ENCODE measurements at places on chromosomes 6 and 20.

GRCh38 chr6:168333039-168333438 is 13.5 kb upstream of the DACT2 start:
- no peak for DNase-seq

DNA sequence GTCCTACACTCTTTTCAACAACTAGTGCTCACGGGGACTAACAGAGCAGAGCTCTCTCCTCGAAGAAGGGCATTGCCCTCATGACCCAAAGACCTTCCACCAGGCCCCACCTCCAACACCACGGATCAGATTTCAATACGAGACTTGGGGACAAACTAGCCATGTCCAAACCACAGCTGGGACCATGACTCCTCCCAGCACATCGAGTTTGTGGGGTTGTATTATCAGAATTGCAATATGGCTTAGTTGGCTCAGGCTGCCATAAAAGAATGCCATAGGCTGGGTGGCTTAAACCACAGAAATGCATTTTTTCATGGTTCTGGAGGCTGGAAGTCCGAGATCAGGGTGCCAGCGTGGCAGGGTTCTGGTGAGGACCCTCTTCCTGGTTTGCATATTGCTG is 189.7 kb upstream of the PMEPA1 start:
- no peak for DNase-seq

- DNase-seq, result no peak
Observed at GRCh38 chr6:52663936-52664185, 7.1 kb upstream of the TMEM14A start.

DNA sequence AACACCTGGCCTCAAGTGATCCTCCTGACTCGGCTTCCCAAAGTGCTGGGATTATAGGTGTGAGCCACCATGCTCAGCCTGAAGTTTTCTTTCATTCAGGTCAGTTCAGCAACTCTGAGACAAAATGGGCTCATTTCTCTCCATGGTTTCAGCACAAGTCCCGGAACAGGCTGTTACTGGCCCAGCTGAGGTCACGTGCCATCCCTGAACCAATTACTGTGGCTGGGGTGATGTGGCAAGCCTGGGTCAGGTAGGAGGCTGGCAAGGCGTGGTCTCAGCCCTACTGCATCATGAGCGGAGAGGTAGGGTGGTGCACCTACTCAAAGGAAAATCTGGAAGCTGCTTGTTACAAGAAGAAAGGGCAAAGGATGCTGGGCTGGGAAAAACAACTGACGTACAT is 326.4 kb downstream of the KIF16B start:
- no peak for DNase-seq

- no peak for DNase-seq
Observed at GRCh38 chr20:59863058-59863457, 70.4 kb downstream of the SYCP2 start.

GRCh38 chr6:87341158-87341557 is 3.5 kb upstream of the C6orf163 start:
- DNase-seq, result no peak

DNA sequence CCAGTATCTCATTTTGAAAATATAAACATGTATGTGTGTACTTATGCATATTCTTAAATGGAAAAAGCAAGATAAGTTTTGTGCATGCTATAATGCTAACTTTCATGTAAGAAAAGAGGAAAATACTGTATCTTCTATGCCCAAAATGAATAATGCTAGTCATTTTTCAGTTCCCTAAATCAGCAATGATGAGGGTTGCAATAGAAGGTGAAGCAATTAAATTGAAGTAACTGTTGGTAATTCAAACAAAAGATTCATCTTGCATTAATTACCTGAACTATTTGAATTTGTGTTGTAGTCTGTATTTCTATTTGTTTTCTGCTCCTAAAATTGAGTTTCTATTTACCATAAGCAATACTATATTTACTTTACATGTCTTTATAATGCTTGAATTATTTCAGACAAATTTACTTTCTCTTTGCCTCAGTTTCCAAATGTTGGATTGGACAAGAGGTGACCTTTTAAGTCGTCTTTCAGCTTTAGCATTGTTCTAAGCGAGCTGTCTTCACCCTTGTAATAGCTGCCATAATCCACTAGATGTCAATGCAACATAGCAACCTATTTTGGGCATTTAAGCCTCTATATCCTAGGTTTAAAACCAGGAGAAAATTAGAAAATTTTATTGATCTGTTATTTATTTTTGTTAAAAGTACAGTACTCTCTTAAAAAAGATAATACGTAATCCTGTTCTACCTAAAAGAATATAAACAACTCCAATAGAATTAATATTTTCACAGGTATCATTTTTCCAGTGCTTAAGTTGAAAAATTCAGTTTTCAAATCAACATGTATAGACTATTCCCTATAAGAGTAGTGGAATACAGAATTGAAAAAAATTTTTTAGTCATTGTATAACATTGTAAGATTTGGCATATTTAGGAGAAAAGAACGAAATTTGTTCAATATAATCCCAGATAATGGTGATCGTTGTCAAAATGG is 52.3 kb upstream of the IFNGR1 start:
- peak; percentile 69 for DNase-seq

DNA sequence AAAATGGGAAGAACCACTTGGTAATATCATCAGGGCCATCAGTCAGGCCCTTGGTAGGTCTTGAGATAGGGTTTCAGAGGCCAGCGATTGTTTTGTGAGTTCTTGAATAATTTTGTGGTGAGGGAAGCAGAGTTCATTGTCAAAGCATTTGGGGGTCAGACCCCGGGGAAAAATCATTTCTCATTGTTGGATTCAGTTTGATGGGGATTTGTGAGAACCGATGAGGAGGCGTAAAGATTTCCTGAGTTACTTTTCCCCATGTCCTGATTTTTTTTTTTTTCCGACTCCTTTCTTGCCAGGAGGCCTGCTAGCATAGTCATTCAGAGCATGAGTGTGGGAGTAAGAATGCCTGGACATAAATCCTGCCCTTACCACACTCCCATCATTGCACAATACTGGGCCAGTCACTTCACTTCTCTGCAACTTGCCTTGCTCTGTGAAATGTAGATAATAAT is 60.3 kb downstream of the TSHZ2 start:
- no peak for DNase-seq

GRCh38 chr20:63095718-63096654 is 89.2 kb upstream of the BHLHE23 start:
- no peak for DNase-seq

DNA sequence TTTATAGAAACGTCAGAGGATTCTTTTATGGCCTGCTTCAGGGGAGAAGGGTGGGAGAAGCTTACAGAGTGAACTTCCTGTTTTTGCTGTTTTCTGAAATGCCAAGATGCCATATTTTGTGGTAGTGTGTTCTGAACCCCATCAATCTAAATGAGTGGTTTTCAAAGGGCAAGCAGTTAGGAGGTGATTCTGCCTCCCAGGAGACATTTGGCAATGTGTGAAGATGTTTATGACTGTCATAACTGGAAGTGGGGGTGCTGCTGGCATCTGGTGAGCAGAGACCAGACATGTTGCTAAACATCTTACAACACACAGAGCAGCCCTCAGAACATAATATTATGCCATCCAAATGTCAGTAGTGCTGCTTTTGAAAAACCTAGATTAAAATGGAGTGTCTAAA is 6.0 kb upstream of the PRL start:
- peak; percentile 50 for DNase-seq

DNA sequence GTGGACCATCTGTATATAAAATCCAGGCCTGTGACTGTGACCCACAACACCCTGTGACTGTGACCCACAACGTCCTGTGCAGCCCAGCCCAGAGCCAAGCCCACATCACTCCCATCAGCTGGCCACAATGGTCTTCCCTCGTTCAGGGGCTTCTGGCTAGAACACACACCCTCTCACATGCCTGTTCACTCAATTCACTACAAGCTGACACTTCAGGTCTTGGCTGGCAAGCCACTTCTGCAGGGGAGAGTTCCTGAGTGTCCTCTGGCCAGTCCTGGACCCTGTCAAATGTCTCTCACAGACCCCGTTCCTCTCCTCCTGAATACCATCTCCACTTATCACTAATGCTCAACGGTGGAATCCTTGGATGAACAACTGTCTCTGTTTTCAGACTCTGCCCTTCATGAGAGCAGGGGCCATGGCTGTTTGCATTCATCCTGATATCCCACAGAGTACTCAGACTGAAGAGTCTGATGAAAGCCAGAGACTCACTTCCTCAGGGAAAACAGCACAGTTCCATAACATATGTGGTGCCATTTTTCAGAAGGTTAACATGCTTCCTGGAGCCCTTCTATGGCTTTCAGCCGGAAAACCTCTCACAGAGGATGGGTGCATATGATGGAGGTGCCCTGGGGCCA is 56.0 kb downstream of the MYH7B start:
- no peak for DNase-seq

DNA sequence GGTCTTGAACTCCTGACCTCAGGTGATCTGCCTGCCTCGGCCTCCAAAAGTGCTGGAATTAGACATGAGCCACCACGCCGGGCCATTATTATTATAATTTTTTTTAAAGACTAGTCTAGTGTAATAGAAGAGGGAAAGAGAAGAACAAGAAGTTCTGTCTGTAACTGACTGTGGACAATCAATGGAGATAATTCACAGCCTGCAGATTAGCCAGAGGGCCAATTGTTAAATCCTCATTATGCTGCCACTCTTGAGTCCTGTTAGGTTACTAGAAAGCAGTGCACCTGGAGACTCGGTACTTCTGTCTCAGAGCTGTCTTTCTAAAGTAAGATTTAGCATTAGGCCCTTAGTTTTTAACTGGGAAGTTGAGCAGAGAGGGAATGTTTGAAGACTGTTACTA is 37.5 kb downstream of the CARMIL1 start:
- no peak for DNase-seq

DNA sequence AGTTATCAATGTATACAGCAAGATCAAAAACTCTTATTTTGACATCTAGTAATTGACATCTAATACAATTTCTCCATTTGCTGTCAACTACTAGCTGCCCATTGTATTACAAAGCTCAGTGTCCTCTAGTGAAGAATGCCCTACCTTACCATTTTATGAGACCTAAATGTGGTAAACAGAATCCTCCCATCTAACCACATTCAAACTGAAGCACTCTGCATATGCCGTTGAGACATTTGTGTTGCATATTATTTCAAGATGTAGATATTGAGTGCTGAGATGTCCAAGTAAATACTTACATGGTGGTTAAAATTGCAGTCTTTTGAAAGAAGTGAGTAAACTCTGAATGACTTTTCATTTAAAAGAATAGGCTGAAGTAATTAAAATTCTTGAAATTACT is 597 bp upstream of the GLYATL3 start:
- DNase-seq, result no peak

DNA sequence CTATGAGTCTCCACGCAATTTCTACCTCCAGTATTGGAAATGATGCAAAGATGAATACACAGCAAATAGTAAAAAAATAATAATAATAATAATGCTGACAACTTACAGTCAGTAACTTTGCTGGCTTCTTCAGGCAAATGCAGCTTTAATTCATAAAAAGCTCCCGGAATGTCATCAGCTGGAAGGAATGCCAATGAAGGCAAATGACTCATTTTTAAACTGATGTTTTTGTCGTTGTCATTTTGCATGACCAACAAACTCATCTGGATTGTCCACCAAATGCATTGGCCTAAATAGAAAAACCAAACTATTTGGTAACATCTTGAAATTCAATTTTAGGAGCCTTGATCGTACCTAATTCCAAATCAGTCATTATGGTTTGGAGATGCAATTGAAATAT is 217.1 kb downstream of the ALDH8A1 start:
- DNase-seq, result no peak

DNA sequence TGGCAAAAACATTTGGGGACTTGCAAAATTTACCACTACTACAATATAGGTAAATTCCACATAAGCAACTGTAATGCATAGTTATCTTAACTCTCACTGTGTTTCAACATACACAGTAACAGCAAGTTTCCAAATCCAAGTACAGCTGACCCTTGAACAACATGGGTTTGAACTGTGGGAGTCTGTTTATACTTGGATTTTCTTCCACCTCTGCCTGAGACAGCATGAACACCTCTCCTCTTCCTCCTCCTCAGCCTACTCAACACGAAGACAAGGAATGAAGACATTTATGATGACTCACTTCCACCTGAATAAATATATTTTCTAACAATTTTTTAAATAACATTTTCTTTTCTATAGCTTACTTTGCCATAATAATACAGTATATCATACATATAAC is 25.6 kb downstream of the MAN1A1 start:
- no peak for DNase-seq

DNA sequence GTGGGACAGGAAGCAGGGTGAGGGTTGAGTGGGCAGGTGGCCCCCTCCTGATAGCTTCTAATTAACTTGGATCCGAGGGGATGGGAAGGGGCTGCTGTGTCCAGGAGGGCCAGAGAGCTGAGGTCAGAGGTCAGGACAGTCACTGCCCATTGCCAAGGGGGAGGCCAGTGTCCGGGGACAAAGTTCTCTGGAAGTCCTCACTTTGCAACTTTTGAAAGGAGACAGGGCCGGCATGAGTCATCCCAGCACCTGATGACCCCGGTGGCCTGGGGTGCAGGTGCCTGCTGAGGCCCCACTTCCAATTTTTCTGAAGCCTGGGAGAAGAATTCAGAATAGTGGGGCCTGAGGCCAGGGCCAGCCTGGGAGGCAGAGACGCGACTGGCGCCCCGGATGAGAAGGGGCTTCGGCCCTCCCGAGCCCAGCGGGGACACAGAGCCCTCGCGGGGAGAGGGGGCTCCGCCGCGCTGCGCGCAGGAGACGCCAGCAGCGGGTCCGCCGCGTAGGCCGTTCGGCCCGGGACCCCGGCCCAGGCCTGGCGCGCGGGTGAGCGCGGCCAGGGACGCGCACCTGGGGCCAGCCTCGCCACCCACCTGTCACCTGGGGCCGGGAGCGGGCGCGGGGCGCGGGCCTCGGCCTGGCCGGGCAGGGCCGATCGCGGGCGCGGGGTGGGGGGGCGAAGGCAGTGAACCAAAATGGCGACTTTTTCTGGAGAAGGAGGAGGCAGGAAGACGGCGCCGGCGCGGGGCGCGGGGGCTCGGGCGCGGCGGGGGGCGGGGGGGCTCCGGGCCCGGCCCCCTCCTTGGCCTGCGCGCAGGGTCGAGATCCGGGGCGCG is 586 bp downstream of the ZNF512B start:
- DNase-seq, result no peak

DNA sequence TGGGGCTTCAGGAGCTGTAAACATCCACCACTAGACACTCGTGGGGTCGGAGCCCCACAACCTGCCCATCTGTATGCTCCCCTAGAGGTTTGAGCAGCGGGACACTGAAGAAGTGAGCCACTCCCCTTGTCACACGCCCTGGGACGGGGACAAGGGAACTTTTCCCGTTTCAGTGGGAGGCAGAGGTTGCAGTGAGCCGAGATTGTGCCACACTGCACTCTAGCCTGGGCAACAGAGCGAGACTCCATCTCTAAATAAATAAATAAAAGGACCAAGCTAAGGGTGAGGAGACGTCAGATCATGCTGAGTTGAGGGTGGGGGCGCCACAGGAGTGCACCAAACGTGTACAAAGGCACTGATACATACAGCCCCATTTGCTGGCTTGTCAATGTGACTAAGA is 8.4 kb downstream of the ZCCHC3 start:
- no peak for DNase-seq

GRCh38 chr20:32537657-32538525 is 47.2 kb downstream of the NOL4L start:
- no peak for DNase-seq

DNA sequence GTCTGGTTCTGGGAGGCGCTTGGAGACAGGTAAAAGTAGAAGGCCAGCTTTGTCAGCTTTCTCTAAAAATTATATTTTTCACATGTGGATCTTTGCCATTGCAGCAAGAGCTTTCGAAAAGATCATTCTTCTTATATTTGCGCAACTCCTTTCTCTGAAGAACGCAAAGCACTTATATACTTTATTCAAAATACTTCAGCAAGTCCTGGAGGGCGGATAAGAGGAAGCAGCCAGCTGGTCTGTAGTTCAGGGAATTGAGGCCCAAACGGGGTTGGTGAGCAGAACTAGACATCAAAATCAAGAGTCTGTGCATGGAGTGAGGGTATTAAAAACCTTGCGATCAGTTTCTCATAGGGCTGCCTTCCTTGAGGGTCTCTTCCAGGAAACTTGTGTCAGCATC is 182.3 kb downstream of the DTNBP1 start:
- no peak for DNase-seq
